ENCODE measurements at places on chromosomes 2 and 18.

DNA sequence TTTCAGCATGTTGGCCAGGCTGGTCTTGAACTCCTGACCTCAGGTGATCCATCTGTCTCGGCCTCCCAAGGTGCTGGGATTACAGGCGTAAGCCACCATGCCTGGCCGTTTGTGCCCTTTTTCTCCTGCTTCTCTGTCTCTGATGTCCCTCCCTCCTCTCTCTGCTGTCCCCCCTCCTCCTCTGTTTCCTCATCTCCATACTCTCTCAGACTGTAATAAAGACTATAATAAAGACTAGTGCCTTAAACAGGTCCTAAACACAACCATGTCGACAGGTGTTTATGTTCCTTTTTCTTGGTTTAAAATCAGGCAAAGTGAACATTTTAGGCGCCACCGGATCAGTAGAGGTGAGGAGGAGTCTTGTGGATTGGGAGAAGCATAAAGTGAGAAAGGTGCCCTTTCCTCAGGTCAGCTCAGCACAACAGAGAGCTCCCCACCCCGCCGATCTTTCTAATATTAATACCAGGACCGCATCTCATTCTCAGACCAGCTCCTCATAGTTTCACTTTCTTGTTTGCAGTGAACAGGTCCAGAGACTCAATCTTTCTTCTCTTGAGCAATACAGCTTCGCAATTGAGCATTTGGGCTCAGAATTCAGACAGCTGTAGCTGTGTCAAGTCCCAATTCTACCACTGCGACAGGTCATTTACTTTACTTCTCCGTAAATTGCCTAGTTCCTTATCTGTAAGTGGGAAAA is 23.7 kb downstream of the TIMM21 start:
- no peak for DNase-seq

DNA sequence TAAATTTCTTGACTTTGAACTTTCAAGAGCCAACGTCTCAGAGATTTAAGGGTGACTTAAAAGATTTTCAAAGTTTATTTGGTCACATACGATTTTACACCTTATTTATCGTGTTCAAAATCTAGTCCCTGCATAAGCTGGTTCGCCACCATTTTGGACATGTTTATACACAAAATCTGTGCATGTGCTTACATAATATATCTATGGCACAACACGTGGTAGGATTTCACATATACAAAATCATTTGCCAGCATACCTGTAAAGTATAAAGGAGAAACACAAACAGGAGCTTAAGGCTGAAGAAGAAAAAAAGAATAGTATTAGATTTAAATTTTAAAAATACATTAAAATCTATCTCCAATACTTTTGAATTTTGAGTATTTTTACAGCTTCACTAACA is 190.0 kb upstream of the KYNU start:
- no peak for DNase-seq

GRCh38 chr2:223971731-223972130 is 14.5 kb downstream of the MRPL44 start:
- no peak for DNase-seq

- DNase-seq = no peak
These were observed 5.8 kb downstream of the DLX2 start for GRCh38 chr2:172096626-172097547.

DNA sequence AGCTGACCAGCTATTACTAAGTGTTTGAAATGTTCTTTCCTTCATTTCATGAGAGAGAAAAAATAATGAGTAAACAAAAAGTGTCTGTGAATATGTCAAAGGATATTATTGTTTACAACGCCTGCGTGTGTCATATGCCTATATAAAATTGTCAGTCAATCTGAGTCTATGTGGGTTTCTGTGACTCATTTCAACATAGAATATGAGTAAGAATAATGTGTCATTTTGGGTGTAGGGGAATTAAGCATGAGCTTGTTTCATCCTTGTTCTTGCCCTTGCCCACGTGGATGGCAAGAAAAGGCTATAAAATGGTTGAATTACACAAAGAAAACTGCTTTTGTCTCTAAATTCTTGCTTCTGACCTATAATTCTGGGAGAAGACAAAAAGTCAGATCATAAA is 466.0 kb downstream of the PTH2R start:
- DNase-seq = no peak

GRCh38 chr2:44889096-44889495 is 52.4 kb upstream of the SIX3 start:
- no peak for DNase-seq

DNA sequence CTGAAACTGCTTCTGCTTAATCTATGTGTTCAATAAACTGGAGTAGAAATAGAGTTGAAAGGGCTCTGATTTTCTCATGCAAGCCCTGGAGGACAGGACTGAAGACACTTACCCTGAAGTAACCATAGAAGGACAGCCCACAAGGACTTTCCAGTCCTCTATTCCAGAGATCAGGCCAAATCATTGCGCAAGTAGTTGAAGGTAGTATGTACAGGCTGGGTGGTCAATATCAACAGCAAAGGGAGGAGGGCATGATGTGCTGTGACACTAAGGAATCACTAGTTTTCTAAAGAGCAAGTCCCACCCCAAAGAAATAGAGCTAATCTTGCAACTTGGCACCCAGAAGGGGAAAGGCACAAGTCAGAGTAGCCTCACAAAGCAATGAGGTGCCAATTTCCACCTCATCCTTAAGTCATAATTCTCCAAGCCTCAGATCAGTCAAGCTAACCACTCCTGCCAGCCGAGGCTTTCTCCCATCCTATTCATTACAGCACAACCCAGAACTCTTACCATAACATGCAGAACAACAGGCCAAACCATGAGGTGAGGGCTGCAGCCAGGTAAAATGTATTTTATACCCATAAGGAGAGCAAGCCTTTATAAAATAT is 533.5 kb downstream of the TNS1 start:
- DNase-seq = no peak

- no peak for DNase-seq
These were observed 22.0 kb downstream of the RASGRP3 start for GRCh38 chr2:33498291-33498956.

DNA sequence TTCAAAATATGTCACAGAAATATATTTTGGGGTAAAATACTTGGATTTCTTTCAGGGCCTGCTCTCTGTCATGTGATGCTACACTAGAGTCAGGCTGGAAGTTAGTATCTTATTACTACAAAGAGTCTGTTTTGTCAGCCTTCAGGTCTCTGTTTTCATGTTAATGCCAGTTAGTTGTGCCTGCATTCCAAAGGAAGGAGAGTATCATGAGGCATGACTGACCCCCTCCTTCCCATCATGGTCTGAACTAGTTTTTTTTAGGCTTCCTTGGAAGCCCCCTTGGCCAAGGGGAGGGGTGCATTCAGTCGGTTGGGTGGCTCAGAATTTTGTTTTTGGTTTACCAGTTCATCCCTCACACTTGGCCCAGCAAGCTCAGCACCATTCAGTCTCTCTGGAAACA is 318.0 kb downstream of the ALK start:
- DNase-seq = no peak

- DNase-seq = no peak
These were observed 19.8 kb downstream of the FAM171B start for GRCh38 chr2:186713691-186714090.

DNA sequence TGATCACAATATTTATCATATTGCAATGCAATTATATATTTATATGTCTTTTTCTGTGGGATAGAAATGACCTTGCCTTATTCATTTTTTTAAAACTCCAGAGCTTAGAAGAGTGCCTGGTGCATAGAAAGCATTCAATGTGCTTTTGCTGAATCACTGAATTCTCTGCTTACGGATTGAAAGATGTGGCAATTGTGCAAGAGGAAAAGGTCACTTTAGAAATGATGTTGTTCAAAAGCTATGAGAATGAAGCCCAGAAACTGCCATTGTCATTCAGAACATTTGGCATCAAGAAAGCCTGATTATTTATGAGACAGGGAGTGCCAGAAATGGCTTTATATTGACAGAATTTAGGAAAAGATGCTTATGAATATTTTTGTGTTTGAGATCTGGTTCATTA is 678.6 kb upstream of the CDH2 start:
- DNase-seq = peak; percentile 11

DNA sequence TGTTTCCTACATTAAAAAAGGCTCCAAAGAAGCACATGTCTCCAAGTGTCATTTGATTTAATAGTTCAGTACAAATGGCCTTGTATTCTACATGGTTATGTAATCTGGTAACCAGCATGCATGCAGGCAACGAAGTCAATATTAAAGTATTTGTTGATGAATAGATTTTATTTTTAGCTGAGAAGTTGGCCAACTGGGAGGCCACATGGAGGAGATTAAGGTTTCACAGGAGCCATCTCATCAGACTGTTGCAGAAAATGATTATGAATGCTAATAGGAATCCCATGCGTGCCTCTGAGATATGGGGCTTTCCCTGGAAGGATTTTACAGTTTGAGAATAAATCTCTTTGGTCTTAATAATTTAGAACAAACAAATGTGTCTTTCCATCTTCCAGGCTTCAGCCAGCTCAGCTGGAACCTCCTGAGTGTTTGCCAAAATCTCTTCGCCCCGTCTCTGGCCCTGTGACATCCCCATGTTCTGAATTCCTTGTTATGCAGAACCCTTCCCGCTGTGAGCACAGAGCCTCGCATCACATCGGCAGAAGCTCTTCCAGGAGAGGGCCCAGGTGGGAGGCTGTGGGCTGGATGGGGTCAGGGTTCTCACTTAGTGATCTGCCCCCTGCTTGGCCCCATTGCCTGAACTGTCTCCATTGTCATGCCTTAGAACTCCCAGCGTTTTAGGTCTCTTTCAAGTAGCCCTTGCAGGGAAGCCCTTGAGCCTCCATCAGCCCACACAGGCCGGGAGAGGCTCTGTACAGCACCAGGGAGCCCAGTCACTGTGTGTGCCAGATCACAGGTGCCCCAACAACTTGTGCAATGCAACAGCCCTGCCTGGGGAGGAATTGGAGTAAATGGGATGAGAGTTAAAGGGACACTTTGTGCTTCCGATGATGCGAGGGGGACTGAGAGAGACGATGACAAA is 190.5 kb upstream of the TWIST2 start:
- DNase-seq = peak; percentile 94
